ENCODE measurements at places on chromosomes 1 and 21.

DNA sequence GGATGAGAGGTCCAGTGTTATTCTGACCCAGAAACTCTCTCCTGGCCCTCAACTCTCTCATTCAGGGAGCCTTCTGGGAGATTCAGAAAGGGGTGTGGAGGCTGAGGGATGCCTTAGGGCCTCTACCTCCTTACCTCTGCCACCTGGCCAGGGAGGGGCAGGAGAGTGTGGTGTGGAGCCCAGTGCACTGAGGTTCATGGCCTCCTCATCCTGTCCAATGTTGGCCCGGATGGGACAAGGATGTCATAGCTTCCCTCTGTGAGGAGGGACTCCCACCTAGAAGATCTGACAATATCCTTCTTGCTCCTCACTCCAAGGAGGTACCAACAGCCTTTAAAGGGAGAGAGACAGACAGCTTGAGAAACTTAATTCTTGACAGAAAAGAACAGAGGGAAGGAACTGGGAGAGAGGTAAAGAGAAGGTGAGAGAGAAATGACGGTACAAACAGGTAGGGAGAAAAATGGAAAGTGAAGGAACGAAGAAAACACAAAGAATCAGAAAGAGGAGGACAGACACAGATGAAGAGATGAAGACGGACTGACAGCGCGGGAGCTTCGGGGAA, 779 bp downstream of the BEND5 start:
- DNase-seq = no peak

DNA sequence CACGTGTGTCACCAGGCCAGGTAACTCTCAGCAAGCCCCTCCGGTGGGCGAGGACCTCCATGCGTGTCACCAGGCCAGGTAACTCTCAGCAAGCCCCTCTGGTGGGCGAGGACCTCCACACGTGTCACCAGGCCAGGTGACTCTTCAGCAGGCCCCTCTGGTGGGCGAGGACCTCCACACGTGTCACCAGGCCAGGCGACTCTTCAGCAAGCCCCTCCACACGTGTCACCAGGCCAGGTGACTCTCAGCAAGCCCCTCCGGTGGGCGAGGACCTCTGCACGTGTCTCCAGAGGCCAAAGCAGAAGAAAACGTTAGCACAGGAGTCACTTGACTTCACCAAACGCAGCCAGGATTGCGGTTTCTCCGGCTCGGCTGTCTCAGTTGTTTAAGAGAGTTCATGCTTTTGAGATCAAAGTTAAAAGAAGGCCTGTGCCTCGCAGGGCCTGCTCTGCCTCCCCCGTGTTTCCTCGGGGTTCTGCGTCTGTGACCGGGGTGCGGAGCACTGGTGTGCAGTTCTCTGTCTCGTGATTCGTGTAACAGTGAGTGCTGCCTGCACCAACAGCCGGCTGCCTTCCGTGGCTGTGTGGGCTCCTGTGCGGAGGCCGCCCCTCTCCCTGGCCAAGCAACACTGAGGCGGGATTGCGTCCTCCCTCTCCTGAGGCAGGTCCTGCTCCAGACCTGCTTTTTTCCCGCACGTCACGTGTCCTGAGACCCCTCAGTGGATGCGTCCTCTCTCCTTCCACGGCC, 56.6 kb downstream of the PRKCZ start:
- no peak for DNase-seq

DNA sequence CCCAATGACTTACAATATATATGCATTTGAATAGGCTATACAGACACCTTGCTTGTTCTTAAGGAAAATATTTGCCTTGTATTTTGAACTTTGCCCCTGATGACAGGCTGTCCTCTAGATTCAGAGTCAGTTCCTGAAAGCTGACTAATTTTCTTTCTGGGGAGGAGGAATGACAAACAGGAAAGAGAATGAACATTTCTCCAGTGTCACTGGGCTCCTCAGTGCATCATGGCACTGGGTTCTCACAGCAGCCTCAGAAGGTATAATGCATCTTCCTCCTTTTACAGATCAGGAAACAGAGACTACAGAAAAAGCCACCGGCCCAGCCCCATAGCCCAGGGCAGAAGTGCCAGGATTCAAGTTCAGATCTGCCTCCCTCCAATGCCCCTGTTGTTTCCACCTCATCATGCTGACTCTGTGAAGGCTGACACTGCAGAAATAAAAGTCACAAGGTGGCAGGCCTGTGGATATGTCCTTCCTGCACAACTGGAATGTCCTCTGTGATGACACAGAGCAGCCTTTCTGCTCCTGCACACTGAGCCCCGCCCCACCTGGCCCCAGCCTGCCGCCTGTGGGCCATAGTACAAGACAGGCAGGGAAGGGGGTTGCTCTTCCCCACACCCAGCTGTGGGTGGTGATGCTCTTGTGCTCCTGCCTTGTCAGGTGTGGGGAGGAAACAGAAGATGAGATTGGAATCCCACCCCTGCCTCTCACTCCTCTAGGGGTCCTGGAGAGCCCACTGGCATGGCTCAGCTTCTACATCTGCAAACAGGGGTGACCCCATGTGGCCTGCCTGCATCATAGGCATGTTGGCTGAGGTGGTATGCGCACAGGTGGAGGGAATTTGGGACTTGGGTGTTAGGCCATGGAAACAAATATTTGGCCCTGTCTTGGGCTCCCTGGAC, 6.4 kb downstream of the TTC22 start:
- DNase-seq = no peak

DNA sequence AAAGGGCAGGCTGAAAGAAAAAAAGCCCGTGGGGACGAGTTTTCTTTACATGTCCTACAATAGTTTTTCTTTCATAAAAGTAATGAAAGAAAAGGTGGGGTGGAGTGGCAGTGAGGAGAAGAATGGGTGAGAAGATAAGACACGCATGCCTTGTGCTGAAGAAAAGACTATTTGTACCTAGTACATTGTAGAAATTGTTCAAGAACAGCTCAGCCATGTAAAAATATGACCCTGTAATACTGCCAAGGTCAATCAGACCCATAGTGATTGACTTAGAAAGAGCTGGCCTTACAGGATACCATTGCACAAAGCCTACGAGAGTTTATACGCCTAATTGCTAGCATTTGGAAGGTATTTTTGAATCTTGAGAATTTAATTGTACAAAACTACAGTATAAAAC, 126.0 kb upstream of the NRIP1 start:
- DNase-seq = no peak

- no peak for DNase-seq
Observed at GRCh38 chr1:110509655-110510054, 9.3 kb downstream of the KCNA10 start.

- DNase-seq = no peak
Observed at GRCh38 chr1:64886877-64887276, 79.5 kb downstream of the JAK1 start.

GRCh38 chr1:111769517-111770146, 13.9 kb downstream of the DDX20 start:
- peak; percentile 31 for DNase-seq

DNA sequence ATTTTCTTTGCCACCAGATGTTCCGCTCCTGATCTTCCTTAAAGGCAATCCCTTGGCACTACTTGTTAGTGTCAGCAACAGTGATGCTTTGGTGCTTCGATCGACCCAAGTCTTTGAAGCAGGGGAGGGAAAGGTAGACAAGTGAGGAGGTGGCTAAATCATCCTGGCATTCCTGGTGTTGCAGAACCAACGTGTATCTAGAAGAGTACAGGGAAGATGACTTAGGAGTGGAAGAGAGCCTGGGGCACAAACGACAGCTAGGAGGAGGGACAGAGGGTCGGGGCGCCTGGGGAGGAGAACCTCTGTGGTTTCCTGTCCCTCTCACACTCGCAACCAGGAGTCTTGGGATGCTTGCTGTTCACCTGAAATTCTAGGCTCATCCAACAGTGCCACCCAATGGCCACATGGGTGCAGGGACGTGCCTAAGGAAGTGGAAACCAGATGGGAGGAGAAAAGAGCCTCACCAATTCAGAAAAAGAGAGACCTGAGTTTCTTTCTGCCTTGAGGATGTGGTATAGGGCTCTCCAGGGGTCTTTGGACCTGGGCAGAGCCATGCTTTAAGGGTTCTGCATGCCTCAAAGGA, 9.5 kb upstream of the KCNA2 start:
- peak; percentile 57 for DNase-seq

- DNase-seq = no peak
Observed at GRCh38 chr1:184463680-184464079, 76.9 kb downstream of the C1orf21 start.

DNA sequence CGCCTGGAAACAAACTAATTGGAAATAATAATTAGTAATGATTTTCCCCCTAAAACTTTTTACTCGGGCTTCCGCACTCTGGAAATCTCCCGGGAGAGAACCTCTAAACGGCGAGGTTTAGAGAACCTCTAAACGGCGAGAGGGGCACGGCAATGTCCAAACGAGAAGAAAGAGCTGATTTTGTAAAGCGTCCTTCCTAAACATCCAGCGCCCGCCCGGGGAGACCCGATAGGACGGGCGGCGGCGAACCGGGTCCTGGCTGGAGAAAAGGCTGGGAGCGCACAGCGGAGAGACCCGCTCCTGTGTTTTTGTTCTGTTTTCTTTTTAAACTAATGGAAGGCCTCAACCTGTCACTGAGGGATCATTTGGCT, 1.6 kb downstream of the PAX7 start:
- DNase-seq = no peak

Data from stimulated activated CD4-positive, alpha-beta T cell treated with anti-CD3 and anti-CD28 coated beads, Interleukin-2, amount 100 ng/mL, for 48 hours (primary cell).